ENCODE measurements at places on chromosomes 16 and 17. TPM values are rescaled to one million over a fixed set of nuclear protein-coding genes. Genes with fewer than 3 reads are reported as not detected.

Gene CACNG5
- total RNA-seq, result not detected

DNA sequence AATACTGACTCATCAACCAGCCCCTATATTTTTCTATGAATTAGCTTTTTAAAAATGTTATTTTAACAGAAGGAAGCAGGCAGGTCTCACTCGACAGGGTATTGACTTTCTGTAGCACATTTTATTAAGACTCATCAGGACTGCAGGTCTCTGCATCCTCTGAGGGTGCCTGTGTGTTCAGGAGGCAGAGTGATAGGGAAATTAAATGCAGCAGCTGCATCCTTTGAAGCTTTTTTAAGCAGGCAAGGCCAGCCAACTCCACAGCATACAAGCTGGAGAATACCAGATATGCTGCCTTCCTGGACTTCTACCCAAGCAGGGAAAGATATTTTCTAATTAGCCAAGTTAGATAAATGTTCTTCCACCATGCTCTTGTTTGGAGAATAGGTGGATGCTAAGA lies 124.9 kb downstream of the WSCD1 start:
- DNase-seq, result no peak

GRCh38 chr17:4445731-4446130 lies 12.0 kb downstream of the SPNS3 start:
- DNase-seq, result no peak

Gene INCA1
- total RNA-seq, result 0.44 TPM

Gene PIPOX
- not detected for total RNA-seq

Gene FAM222B
- total RNA-seq, result 22.2 TPM

DNA sequence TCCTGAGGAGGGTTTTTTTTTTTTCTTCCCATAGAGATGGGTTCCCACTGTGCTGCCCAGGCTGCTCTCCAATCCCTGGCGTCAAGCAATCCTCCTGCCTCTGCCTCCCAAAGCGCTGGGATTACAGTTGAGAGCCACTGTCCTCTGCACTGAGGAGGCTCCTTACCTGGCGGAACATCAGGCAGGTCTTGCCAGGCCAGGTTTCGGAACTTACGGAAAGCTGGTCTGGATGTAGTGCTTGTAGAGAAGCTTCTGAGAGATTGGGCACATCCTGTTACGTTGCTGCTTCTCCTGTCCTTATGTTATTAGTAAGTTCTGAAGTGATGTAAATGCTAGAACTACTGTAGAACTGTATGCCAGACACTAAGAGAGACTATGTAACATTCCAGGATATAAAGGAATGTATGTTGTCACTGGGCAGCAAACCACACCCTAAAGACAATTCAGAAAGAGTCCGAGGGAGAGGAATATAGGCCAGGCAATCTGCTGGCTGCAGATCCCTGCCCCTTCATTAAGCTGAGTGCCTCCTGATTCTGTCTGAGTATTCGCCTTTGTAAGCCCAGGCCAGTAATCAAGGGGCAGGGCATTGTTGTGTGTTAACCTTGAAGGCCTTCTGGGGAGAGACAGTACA lies 21.1 kb downstream of the ETV4 start:
- DNase-seq, result no peak

GRCh38 chr17:17947966-17948365 lies 24.2 kb downstream of the TOM1L2 start:
- no peak for DNase-seq

Gene POLR3E
- total RNA-seq, result 73.8 TPM

- no peak for DNase-seq
Measured at GRCh38 chr17:74146196-74146595, 57.3 kb upstream of the RPL38 start.

DNA sequence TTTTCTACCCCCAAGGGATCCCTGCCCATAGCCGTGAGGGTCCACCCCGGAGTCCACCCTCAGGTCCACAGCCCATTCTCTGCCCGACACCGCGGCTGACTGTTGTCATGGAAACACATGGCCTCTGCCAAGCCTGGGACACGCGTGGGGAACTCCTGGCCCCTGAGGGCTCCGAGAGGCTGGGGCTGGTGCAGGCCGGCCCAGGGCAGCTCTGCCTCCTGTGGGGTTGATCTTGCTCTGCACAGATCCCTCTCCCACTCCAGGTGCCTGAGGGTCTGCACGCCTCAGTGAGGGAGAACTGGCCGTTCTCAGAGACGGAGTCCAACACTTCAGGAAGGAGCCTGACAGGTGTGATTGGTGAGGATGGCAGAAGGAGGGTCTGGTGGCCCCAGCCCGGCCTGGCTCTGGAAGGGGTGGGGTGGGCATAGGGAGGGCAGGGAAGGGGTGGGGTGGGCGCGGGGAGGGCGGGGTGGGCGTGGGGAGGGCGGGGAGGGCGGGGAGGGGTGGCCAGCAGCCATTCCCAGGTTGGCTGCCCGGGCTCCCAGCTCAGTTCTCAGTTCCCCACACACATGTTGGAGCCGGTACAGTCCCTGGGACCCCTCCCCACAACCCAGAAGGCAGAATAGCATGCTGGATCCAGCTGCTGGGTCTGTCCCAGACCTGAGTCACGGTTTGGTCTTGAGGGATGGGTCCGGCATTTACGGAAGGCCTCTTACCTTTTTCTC lies 6.4 kb downstream of the MRPL28 start:
- no peak for DNase-seq

Gene ZSCAN10
- 1.4 TPM for total RNA-seq

Gene CCR7
- total RNA-seq, result not detected

DNA sequence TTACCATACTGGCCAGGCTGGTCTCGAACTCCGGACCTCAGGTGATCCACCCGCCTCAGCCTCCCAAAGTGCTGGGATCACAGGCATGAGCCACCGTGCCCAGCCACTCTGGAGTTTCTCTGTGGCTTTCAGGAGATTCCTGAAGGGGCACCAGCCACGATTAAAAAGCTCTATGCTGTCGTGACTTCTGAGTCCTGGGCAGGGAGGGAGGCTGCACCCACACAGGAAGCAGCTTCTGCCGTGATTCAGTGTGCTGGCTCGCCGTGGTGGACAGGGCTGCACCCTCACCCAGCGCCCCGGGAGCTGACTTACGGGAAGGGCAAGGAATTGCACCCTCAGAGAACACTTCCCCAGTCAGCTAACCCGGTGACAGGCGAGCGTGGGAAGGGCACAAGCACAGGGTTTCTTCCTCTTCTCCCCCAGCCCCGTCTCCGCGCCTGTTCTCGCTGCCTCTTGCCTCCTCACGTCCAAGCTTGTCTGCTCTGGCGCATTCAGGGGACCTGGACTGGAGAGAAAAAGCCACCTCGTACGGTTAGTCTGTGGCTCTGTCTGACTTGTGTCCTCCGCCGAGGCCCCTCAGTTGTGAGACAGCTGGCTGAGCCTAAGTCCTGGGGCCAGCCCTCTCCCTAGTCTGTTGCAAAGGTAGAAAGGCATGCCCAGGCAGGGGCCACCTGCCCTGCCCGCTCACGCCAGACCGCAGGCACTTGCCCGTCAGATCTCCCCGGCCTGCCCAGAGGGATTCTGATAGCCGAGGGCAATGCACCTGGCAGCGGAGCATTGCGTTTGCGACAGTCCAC lies 145.0 kb downstream of the SEC14L1 start:
- DNase-seq, result peak; percentile 94

Gene KRT39
- not detected for total RNA-seq

DNA sequence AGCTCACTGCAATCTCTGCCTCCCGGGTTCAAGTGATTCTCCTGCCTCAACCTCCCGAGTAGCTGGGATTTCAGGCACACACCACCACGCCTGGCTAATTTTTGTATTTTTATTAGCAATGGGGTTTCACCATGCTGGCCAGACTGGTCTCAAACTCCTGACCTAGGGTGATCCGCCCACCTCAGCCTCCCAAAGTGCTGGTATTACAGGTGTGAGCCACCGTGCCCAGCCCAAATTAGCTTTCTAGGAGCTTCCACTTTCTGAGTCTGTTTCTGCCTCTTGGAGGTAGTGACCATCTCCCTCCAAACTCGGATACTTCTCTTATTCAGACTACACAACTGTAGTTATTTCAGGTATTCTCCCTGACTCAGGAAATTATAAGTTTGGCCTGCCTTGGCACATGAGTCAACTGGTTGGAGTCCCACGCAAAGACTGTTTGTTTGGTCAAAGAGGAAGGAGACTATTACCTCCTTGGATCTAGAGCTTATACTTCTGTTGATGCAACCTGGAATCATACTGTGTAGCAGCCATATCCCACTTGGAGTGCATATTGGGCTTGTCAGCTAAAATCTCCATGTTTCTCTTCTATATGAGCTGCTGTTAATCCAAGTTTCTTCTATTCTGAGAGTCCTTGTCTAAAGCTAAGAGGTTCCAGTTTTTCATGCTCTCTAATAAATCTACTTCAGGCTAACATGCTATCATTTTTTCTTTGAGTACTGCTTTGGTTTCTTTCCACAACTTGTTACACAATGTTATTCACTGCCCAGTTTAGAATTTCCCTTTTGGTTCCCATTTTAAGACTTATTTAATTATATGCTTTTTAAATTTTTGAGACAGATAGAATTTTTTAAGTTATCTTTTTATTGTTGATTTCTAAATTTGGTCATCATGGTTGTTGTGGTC lies 7.5 kb downstream of the IL4R start:
- DNase-seq, result peak; percentile 81

GRCh38 chr16:20695024-20695423 lies 2.5 kb downstream of the ACSM1 start:
- DNase-seq, result no peak

DNA sequence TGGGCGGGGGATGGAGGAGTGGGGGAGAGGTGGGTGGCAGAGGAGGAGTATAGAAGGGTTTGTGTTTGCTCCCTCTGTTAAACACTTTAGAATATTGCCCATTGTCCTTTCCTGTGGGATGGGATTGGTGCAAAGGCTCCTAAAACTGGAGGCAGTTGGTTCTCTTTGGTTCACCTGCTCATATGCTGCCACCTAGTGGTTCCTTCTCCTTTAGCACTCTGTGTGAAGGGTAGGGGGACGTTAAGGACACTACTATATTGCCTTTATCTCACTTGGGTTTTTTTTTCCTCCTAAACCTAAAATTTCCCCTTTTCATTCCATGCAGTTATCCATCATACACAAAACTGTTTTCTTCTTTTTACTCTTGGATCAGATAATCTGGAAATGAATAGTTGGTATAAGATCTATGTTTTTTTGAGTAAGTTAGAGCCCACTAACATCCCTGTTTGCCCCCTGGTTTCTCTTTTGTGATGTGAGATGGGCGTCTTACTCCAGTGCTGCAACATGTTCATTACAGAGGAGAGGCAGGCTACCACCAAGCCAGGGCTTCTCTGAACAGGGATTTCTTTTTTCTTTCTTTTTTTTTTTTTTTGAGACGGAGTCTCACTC lies 23.8 kb downstream of the SNX11 start:
- DNase-seq, result peak; percentile 85

DNA sequence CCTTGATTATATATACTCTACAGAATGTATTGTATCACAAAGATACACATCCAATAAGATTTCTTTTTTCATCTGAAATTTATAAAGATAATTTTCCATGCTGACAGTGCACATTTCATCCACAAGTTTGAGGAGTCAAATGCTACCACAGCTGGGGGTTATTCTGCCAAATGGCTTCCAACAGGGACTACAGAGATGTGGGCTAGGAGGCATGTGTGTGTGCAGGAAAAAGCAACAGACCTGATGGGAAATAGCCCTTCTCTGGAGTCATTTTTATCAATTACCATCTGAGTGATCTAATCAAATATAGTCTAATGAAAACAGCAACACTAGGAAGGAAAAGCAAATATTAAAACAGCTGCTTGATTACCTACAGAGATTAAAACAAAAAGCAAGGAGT lies 290.5 kb downstream of the CEP112 start:
- DNase-seq, result no peak

DNA sequence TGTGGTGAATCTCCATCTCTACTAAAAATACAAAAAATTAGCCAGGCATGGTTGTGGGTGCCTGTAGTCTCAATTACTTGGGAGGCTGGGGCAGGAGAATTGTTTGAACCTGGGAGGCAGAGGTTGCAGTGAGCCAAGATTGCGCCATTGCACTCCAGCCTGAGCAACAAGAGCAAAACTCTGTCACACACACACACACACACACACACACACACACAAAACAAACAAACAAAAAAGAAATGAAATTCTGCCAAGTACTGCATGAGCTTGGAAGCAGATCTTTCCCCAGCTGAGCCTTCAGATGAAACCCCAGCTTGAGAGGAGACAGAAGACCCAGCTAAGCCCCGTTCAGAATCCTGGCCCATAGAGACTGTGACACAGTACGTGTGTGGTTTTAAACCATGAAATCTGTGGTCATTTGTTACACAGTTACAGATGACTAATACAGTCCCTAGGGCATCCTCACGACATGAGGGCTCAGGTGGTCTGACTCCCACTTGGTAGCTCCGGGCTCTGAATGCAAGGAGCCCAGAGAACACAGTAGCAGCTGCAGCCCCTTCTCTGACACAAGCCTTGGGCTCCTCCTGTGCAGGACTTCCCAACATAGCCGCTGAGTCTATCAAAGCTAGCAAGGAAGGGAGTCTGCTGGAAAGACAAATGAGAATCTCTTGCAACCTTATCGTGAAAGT lies 132.8 kb downstream of the SEC14L1 start:
- no peak for DNase-seq

- DNase-seq, result no peak
Measured at GRCh38 chr17:79835470-79835899, 3.8 kb downstream of the CBX4 start.

DNA sequence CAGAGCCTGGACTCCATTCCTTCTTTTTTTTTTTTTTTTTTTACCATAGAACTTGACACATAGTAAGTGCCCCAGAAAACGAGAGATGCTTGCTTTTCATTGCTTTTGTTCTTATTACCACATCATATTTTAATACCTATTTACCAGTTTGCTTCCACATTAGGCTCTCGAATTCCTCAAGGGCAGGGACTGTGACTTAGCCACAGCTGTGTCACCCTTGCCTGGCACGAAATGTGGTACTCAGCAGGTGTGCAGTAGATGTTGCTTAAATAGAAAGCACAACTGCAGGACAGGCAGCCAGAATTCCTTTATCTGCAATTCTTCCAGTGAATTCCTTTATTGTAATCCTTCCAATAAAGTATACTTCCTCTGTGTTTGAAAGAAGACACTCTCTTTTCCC lies 393.0 kb downstream of the HAPSTR1 start:
- no peak for DNase-seq

DNA sequence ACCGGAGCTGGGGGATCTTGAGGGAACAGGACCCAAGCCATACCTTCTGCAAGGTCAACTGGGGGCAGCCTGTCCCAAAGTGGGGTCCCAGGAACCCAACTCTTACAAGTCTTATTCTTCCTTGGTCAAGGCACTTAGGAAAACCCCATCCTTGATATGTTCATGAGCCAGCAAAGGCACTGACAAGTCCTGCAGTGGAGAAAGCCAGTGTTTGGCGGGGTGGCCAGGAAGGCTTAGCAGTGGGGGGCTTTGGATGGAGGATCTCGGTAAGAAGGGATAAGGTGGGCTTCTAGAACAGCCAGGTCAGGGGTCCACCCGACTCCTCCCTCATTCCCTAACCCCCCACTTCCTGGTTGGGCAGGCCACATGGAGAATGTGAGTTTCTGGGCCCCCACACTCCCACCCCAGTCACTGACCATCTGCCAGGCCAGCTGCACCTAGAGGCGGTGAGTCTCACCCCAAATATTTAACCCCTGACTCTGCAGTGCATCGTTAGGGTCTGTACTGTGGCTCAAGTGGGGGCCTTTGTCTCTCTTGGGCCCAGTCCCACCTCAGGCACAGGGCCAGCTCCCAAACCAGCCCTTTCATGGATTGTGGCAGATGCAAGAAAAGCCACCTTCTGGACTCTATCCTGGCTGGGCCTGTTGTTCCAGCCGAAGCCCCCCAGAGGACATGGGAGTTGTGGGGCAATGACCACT lies 22.3 kb downstream of the PPL start:
- no peak for DNase-seq

Gene NAGS
- total RNA-seq, result 1.6 TPM

- DNase-seq, result no peak
Measured at GRCh38 chr16:152141-153128, at the start of gene HBZ. TSS of gene HBZ (plus strand) at chr16:152644. CDS start at chr16:152910, 266 bp downstream.

GRCh38 chr16:28933171-28933570 lies 1.4 kb downstream of the CD19 start:
- no peak for DNase-seq

All from MCF 10A (cell line).